Left renal cortex interstitium (tissue), 4 donors: ENCODE measurements at places on chromosomes 6 and 20.

GRCh38 chr6:114534813-114535212 lies 192.0 kb upstream of the HS3ST5 start:
- DNase-seq = no peak

GRCh38 chr20:57716901-57717300 lies 7.1 kb upstream of the PMEPA1 start:
- DNase-seq = no peak

- DNase-seq = no peak
Observed at GRCh38 chr6:24933266-24933665, 2.5 kb downstream of the RIPOR2 start.

- no peak for DNase-seq
Observed at GRCh38 chr6:138383776-138384175, 6.1 kb downstream of the SMIM28 start.

DNA sequence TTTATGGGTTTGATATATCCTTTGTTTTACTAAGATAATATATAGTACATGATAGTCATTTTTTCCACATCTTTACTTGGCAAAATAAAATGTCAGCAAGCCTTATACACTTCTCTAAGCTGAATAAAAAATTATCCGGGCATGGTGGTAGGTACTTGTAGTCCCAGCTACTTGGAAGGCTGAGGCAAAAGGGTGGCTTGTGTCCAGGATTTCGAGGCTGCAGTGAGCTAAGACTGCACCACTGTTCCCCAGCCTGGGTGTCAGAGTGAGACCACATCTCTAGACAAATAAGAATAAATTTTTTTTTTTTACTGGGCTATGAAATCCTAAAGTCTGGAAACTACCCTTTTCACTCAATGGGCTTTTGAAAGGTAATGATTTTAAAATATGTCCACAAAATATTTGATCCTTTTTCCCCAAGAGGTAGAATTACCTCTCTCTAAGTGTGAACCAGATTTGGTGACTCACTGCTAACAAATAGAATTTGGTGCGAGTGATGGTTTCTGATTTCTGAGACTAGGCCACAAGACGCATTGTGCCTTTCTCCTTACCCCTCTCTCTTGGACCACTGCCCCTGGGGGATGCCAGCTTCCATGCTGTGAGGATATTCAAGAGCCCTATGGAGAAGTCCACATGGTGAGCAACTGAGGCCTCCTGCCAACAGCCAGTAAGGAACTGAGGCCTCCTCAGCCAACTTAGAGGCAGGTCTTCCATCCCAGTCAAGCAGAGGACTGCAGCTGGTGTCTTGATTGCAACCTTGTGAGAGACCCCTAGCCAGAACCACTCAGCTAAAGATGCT lies 84.2 kb upstream of the ZNFX1 start:
- DNase-seq = no peak

DNA sequence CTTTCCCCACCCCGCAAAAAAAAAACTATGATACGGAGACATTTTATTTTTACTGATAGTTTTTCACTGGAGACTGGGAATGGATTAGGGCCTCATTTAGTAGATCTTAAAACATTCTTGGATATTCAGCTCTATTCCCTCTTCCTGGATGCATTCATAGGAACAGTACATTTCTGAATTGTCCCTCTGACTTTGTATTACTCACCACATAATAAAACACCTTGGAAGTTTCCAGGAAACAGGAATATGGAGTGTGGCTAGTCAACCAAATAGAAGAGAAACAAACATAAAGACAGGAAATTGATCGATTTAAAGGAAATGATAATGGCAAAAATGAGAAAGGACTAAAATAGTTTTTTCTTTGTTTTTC lies 147.7 kb downstream of the GPX5 start:
- no peak for DNase-seq

DNA sequence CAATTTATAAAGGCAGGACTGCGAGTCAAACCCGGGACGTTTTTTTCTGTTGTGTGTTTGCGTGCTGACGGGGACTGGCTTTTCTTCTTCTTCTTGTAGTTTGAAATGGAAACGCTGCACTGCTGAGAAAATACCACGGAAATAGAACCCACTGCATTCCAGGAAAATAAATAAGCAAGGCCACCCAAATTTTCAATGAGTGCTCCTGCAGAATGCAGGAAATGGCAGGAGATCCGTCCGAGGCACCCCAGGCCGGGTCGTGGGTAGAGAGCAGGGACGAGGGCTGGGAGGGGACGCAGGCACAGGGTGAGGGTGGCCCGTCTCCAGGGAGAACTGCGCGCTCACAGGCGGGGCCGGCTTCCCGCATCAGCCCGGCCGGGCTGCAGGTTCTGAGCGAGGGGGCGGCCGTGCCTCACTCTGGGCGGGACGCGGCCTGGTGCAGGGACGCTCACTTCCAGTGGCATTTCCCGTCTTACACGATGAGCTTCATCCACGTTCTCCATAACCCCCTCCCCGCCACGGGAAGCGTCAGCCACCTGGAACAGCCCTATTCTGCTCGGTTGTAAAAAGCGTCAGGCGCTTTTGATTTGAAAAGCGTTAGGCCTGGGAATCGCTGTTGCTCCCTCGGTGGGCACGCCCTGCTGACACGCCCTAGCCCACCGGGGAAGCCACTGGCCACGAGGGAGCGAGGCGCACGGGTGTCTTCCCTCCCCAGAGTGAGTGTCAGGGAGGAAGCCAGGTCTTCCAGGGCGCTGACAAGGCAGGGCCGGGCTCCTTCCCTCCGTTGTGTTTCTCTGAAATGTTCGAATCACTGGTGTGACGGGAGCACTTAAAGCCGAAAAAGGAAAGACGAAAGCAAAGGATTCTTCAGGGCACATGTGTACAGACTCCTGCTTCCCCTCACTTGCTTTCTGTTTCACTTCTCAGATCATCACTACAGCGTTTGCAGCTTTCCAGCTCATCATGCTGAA lies 17.9 kb upstream of the EXOC2 start:
- no peak for DNase-seq

GRCh38 chr6:147204060-147204785 lies at the start of gene STXBP5:
Gene STXBP5, plus strand, starts transcription at chr6:147204417. Its CDS starts 116 bp downstream, at chr6:147204533.
- DNase-seq = no peak
